ENCODE measurements at places on chromosomes 1 and 21. TPM values are rescaled to one million over a fixed set of nuclear protein-coding genes. Genes with fewer than 3 reads are reported as not detected.

- peak; percentile 40 for DNase-seq
- no peaks in the 10 kb centered on the region for H3K4me1 ChIP-seq
- no peaks in the 10 kb centered on the region for H3K27me3 ChIP-seq
- no peak overlapping the region for H3K4me3 ChIP-seq
These were observed 123.2 kb downstream of the DMRTB1 start for GRCh38 chr1:53582211-53583020.

GRCh38 chr1:223515926-223516325 lies 122.7 kb downstream of the CCDC185 start:
- H3K4me1 ChIP-seq, result no peaks in the 10 kb centered on the region
- DNase-seq, result no peak

DNA sequence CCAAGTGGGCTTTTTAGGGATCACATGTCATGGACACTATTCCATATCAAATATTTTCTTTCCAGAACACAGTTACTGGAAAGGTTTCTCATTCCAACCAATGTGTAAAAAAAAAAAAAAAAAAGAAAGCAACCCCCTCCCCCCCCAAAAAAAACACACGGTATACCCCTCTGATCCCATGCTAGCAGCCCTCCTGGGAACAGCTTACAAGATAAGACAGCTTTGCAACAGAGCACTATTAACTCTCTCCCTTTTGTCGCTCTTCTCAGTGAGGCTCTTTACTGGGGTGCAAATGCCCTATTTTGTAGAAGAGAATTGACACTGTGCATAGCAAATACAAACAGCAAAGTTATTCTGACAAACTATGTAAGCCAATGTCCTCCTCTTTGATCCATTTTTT lies 161.2 kb downstream of the NTMT2 start:
- H3K4me3 ChIP-seq, result no peak overlapping the region
- H3K27ac ChIP-seq, result no peak overlapping the region
- no peak for DNase-seq
- H3K36me3 ChIP-seq, result no peaks in the 10 kb centered on the region

MROH9 gene
- not detected for total RNA-seq

TNFSF18 gene
- total RNA-seq, result not detected

DNA sequence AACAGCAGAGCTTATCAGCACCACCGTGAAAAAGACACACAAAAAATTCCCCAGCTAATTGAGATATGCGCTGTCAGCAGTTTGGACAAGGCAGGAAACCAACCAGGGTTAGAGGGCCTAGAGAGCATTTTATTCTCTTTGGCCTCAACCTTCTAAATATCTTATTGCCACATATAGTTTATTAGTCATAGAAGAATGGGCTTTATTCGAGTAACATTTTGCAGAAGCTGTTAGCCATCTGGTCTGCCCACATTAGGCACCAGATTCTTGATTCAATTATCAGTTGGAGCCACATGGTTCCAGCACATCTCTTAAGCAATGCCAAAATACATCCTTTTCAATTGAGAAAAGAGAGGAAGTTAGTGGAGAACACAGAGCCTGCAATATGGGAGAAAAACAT lies 109.9 kb upstream of the CXADR start:
- no peaks in the 10 kb centered on the region for H3K36me3 ChIP-seq
- no peak overlapping the region for H3K27ac ChIP-seq
- DNase-seq, result no peak
- H3K4me3 ChIP-seq, result no peak overlapping the region
- no peaks in the 10 kb centered on the region for H3K4me1 ChIP-seq

OR2T35 gene
- not detected for total RNA-seq

DNA sequence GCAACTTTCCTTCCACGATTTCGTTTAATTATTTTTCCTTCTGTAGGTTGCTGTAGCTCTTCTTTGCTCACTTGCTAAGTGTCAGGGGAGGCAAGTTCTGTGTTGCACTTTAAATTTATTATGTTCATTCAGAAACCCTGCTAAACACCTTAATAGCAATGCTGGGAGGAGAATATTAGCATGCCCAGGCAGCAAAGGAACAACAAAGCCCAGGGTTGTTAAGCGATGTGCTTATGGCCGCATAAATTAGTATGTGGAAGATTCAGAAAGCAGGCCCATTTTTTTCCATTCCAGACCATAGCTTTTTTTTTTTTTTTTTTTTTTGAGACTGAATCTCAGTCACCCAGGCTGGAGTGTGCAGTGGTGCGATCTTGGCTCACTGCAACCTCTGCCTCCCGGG lies 151.3 kb downstream of the BACH1 start:
- H3K4me3 ChIP-seq, result no peak overlapping the region
- no peak overlapping the region for H3K27ac ChIP-seq
- no peaks in the 10 kb centered on the region for H3K36me3 ChIP-seq

GRCh38 chr1:211328084-211328694 lies 1.6 kb downstream of the TRAF5 start:
- H3K27ac ChIP-seq, result peak overlapping the region; percentile 94
- DNase-seq, result no peak
- no peaks in the 10 kb centered on the region for H3K36me3 ChIP-seq

Data from sigmoid colon (tissue), 7 donors.